ENCODE measurements at places on chromosomes 7 and 10.

- no peak for DNase-seq
Measured at GRCh38 chr7:29414216-29414615, 149.4 kb upstream of the PRR15 start.

DNA sequence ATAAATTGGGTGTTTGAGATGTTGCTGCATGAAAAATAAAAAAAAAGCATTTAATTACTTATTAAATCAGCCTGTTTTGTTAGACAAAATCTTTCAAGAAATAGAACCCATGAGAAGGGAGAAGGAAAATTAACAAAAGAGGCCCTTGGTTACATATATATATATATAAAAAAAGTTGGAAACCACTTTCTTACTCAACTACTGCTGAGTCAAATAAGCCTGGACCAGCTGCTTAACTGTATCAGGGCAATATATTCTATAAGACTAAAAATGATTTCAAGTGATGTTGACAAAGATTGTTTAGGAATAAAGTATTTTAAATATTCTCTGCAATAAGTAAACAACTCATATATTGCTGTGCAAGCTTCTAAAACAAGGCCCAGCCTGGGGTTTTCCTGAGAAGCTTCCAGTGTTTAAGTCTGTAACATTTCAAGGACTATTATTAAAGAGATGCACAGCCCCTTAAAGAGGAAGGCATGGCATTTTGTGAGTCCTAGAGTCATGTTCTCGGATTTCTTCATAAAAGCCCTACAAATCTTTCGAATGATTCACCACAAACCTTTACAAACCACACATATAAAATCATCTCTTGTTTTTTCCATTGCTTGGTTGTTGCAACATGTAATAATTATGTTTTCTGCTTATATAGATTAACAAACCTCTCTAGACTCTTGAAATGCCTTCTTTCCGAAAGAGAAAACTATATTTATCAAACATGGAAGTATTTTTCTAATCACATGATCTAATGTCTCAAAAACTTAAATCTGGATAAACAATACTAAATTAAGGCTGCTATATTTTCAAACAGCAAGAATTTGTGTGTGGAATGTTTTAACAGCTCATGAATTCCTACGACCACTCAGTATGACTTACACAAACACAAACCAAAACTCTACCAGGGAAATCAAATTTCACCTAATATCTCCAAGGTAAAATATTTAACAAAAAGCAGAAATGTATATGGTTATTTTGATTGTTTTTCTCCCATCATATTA is 14.3 kb downstream of the JAZF1 start:
- peak; percentile 72 for DNase-seq

DNA sequence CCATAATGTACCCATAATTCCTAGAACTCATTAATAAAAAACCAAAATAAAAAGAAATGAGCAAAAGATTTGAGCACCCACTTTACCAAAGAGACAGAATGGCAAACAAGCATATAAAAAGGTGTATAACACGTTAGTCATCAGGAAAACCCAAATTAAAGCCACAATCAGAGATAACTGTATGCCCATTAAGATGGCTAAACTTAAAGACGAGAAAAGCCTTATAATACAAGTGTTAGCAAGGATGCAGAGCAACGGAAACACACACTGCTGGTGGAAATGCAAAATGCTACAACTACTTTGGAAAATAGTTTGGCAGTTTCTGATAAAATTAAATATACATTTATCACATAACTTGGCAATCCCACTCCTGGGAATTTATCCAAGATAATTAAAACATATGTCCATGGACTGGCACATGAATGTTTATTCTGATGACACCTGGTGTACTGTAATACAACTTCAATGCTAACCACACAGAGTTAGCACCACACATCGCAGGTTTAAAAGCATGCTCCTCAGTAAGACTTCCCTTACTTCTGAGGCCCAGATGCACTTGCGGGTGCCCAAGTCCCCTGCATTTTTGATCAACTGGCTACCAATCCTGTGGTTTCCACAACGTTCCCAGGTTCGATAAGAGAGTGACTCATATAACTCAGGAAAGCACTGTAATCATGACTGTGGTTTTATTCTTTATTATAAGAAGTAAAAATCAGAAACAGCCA is 158.6 kb downstream of the SNX13 start:
- no peak for DNase-seq

- DNase-seq = peak; percentile 90
Measured at GRCh38 chr10:72688208-72688651, 3.7 kb upstream of the MCU start.

DNA sequence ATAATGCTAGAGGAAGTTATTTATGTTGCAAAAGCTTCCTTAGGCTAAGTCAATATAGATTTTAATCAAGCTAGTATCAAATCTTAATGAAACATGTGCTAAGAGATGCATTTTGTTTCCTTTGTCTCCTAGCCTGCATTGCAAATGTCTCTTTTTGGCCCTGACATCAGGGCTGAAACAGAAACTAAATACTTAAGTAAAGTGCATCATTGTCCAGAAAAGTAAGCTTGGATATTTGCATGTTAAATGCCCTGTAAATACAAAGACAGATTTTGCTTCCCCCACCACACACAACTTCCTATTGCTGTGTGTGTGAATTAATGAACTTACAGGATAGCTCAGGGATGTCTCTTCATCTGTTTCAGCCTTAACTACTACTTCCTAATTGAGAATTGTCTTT is 10.0 kb upstream of the STAMBPL1 start:
- no peak for DNase-seq

- peak; percentile 86 for DNase-seq
Measured at GRCh38 chr7:100545360-100546128, 6.5 kb downstream of the AGFG2 start.

DNA sequence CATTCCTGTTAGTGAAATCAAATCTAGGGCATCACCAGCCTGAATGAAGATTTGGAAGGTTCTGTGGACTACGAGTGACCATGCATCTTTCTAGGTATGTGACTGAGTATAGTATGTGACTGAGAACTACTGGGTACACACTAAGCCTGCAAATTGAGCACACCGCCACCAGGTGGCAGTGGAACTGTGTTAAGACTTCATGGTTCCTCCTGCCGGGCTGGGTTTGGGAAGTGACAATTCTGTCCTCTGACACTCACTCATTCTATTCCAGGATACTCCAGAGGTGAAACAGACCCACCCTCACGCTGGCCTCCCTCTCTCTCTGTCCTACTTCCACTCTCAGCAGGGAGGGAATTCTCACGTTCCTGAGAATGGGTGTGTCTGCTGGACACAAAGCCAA is 84.0 kb upstream of the TMEM248 start:
- peak; percentile 61 for DNase-seq

- DNase-seq = peak; percentile 55
Measured at GRCh38 chr7:66847879-66848790, 72.9 kb upstream of the TMEM248 start.
